Glomerular endothelial cell (primary cell): ENCODE measurements at places on chromosomes 1 and 21. TPM values are rescaled to one million over a fixed set of nuclear protein-coding genes. Genes with fewer than 3 reads are reported as not detected.

Gene RTCA
- total RNA-seq = 28.4 and 35.1 TPM in 2 replicates

DNA sequence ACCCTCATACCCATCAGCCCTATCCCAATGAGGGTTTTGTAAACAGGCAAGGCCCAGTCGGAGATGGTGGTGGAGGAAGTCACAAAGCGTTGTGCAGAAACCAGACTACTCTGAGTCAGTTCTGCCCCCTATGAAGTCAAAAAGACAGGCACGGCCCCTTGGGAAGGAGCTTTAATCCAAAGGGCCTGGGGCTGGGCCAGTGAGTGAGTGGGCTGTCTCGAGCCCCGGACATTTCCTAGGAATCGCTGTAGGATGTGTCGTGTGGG is 442 bp upstream of the AHCYL1 start:
- no peak for DNase-seq

DNA sequence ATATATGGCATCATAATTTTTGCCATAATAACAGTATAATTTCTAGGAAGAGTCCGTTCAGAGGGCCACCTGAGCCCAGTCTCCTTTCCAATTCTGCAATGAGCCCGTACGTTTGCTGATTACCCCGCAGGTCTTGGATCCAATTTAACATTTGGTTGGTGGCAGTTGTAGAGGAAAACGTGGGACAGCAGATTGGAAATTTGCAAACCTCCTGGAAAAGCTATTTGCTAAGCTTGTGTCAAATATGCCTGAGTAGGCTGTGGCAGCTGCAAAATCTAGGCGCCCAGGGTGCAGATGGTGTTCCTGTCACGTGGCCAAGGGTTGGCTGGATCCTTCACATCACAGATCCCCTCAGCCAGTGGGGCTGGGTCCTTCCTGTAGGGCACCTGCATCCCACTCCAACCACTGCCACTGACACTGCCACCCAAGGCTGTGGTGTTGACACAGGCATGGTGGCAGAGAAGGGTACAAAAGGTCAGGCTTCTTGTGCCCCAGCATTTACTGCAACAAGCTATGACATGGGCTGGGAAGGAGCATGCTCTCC is 174.8 kb upstream of the SYT6 start:
- no peak for DNase-seq

Gene TNFRSF25
- 34.5 and 57.9 TPM in 2 replicates for total RNA-seq

Gene PRAMEF11
- not detected in 2 replicates for total RNA-seq

Gene FAM151A
- not detected in 2 replicates for total RNA-seq
